Activated CD4-positive, alpha-beta T cell treated with anti-CD3 and anti-CD28 coated beads for 4 hours (primary cell): ENCODE measurements at places on chromosomes 3 and 15.
A peak's percentile ranks its signal among the peaks of the same experiment; 100 is the strongest.

GRCh38 chr3:27253831-27254230, 115.4 kb downstream of the NEK10 start:
- DNase-seq: no peak

- DNase-seq: no peak
Observed at GRCh38 chr3:45199837-45200648, 26.0 kb downstream of the TMEM158 start.

- DNase-seq: peak; percentile 34
Observed at GRCh38 chr15:99213187-99213811, 36.1 kb downstream of the TTC23 start.

DNA sequence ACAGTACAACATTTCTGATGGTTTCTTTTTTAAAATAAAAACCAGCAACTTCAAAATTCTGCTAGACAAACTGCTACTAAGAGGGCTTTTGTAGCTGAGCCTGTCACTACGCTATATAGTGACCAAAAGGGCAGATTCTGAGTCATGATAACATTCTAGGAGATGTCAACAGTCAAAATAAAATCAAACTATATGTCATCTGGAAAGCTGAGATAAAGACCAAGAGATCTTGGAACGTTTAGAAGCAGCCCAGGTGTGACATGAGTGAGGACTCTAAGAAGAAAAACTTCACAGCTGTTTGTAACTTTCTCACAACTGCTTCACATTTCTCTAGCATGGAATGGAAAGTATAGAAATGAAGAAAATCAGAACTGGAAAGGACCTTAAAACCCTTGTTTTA, 84.6 kb downstream of the FILIP1L start:
- no peak for DNase-seq

DNA sequence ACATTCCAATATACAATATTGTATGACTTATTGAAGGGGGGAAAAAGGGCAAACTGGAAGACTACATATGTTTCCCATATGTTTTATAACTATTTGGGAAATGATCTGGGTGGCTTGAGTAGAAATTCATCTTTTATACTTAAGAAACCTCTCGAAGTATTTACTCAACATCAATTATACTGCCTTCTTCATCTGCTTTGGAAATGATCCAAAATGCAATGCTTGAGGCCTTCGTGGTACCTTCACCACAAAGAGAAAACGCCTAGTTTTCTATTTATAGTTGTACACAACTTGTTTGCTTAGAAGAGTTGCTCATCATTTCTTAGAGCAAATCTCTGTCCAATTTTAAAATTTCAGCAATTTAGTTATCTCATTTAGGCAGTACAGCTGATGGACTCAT, 18.8 kb downstream of the ACKR4 start:
- DNase-seq: no peak

- DNase-seq: no peak
Observed at GRCh38 chr3:128848936-128849335, 30.5 kb upstream of the ACAD9 start.

- DNase-seq: no peak
Observed at GRCh38 chr3:179418610-179419009, 32.7 kb downstream of the GNB4 start.

DNA sequence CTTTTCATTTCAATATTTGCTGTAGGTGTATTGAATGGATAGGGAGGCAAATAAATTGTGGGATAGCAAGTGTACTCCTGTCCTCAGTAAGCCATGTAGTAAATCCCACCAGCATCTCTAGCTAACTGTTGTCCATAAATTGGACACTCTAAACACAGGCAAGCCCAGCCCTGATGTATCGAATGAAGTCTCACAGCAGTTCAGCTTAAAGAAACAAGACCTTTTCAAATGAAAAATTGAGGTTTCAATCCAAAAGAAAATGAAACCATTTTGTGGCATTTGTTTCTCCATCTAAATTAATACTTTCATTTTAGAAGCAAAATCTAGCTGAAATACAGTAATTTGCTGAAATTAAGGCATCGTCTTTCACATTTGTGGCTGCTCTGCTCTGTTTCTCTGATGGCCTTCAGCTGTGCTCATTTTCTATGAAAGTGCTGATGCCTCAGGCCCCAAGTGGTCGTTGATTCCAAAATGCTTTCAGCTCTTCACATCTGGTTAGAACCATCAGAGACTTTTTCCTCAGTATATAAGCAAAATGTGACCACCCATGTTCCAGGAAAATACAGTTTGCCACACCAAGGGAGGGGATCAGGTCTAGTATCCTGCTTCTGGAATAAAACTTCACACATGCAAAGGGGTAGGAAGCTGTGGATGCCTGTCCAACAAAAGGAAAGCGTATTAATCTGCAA, 245.0 kb downstream of the ZMAT3 start:
- DNase-seq: no peak

GRCh38 chr3:131962982-131963381, 71.8 kb downstream of the CPNE4 start:
- no peak for DNase-seq

GRCh38 chr3:123347691-123348264, 101.1 kb downstream of the ADCY5 start:
- no peak for DNase-seq

DNA sequence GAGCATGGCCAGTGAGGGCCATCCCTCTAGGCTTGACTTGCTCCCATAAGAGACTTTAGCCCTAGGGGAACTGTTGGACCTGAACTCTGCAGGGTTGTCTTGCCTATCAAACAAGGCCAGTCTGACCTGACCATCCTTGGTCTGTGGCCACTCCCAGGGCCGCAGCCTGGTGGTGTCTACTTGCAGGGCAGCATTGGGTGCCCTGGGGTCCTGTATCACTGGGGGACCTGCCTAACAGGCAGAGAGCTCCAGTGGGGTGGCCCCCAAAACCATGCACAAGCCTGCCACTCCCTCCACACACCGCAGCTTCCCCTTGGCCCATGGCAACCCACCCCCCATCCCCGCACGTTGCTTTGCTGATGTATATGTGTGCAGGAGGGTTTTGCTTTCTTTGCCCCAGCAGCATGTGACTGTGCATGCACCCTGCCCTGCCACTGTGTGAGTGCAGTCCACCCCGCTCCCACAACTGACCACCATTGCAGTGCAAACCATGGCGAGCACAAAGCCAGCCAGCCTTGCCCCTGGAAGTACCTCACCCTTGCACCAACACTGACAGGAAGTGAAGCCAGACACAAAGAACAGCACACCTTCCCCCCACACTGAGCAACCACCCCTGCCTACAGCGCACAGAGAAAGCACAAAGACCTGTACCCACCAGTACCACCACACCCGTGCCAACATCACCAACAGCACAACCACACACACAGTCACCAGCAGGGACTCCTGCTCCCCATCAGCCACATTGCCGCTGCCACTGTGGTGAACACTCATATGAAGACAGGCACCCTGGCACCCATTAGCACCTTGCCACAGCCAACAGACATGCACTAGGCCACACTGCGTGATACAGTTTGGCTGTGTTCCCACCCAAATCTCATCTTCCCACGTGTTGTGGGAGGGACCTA, 88.8 kb downstream of the SENP7 start:
- DNase-seq: no peak

DNA sequence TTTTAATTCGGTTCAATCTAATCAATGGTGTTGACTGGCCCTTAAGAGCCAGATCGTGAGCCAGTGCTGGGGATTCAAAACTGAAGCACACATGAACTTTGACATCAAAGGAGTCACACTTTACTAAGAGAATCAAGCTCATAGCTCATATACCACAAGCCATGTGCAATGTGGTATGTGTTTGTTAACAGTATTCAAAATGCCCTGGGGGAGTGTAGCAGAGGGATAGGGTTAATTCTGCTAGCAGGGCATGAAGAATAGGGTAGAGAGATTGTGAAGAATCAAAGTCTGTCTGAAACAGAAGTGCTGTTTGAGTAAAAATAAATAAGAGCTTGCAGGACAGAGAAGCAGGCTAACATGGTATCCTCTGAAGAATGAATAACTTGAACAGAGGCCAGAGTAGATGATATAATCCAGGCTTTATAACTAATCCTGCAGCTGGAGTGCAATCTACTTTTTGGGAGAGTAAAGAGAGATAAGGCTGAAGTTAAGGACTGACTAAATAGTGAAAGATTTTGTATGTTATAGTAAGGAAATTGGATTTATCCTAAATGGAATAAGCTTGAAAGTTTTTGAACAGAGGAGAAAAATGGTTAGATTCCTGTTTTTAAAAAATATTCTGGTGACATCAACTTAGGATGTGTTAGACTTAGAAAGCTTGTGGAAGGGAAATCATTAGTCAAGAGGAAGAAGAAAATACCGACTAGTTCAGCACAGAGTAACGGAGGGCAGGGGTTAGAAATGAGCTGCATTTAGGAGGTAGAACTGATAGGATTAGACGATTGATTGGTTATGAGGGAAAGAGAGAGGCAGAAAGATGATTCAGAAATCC, 292.0 kb downstream of the NFKBIZ start:
- no peak for DNase-seq

DNA sequence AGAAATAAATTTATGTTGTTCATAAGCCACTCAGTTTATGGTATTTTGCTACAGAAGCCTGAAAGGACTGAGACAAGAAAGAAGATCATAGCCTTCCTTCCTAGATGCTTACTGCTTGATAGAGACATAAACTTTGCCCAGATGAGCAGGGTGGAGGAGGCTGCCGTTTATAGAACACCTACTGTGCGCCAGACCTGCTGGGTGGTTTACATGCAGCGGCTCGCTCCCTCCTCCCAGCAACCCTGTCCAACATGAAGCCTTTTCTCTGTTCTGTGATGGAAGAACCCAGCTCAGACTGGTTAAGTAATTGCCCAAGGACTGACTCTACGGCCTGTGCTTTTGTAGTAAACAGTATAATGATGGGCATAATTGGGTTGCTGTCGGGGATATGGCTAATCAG, 37.0 kb downstream of the CORO2B start:
- no peak for DNase-seq

DNA sequence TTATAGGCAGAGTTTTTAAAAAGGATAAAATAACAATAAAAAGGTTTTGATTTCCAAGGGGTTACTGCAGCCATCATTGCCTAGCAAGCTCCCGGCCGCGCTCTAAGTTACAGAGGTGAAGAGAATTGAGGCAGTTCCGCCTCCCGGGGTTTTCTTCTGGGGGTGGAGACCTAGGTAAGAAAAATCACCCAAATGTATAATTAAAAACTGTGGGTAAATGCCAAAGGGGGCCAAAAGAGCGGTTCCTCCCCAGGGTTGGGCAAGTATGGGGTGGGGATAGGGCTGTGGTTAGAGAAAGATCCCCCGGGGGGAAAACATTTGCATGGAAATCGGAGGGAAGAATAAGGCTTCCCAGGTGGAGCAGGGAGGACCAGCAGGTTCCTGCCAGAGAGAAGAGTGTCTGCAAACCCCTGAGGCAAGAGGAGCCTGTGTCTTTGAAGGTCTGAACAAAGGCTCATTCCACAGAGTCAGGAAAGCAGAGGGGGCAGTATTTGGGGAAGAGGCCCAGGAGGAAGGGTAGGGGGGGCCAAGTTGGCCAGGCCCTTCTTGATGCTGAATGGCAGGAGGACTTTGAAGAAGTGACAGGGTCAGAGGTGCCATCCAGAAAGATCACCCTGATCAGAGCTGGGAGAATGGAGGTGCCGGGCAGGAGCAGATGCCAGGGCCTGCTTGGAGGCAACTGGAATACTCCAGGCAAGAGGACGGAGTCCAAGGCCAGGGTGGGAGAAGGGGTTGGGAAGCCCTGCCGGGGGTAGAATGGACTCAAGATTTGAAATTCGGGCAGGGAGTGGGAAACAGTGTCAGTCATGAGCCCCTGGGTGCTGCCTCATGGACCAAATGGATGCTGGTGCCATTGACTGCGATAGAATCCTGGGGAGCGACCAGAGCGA, 152.9 kb upstream of the RGMA start:
- DNase-seq: no peak

DNA sequence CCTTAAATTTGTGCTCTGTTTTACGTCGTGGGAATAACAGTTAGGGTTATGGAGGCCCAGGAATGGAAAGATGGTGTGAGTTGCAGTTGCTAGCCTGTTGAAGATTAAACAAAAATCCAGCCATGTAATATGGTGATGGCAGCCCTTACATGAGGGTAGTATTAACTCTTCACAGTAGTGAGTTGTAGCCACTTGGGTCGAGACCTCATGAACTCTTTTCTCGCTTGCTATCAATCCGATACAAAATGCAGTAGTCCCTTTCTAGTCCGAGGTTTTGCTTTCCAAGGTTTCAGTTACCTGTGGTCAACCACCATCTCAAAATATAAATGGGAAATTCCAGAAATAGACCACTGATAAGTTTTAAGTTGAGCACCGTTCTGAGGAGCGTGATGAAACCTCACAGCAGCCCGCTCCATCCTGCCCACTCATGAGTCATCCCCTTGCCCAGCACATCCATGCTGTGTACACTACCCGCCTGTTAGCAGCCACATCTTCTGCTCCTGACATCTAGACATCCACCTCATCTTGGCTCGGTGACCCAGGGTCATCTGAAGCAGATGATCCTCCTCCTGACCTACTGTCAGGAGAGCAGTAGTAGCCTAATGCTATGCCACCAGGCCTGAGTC, 177.9 kb downstream of the CDIN1 start:
- no peak for DNase-seq

DNA sequence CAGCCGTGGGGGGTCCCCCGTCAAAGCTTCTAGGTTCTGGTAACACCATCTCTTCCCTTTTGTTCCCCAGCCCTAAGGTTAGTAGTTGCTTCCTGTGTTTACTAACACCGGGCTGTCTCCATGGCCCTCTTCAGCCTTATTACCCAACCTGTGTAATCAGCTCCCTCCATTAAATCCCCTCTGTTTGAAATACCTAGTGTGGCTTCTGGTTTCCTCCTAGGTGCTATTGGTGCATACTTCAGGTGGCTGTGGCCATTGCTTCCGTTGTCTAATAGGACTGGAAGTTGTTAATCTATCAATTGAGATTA, 35.3 kb downstream of the MOBP start:
- no peak for DNase-seq

- no peak for DNase-seq
Observed at GRCh38 chr3:11819146-11819689, 27.5 kb downstream of the TAMM41 start.

DNA sequence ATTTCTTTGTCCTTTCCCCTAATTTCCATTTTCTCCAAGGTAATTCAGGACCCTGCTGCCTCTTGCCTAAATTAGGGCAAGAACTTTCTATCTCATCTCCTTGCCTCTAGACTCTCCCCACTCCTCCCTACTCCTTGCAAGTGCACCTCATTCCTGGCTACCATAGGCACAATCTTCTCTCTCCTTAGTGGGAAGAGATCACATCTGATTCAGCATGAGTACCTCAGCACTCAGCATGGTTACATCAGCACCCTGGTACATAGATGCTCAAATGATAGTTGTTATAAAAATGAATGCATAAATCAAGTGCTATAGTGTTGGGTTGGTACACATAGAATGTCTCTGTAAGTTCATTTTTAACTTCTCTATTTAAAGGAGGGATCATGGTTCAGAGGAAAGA, 313.4 kb upstream of the RASGRP1 start:
- DNase-seq: no peak

GRCh38 chr15:71812966-71813722, 2.8 kb downstream of the NR2E3 start:
- DNase-seq: no peak
